Choroid plexus epithelial cell (primary cell): ENCODE measurements at places on chromosomes 1 and 21.

GRCh38 chr1:15941899-15942660 is 33.8 kb downstream of the ZBTB17 start:
- DNase-seq, result no peak

DNA sequence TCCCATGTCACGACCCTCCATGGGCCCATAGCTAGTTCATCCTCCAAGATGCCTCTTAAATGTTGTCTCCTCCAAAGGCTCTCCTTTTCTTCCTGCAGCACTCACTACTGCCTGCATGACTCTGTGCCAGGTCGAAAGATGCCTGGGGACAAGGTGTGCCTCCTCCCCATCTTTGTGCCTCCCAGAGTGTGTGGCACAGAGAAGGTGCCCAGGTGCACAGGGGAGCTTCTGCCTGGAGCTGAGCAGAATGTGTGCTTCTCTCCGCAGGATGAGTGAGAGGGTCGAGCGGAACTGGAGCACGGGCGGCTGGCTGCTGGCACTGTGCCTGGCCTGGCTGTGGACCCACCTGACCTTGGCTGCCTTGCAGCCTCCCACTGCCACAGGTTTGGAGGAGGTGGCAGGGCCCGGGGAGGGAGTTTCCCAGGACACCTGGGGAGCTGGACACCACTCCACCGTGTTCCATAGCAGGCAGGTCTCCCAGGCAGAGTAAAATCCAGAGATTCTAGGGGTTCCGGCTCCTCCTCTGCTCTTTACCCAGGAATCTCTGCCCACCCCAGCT is 6.9 kb upstream of the PPM1J start:
- DNase-seq, result no peak

GRCh38 chr21:34227386-34227852 is 136.4 kb upstream of the KCNE2 start:
- peak; percentile 61 for DNase-seq

- no peak for DNase-seq
These were observed 39.1 kb downstream of the AKNAD1 start for GRCh38 chr1:108817811-108818210.

DNA sequence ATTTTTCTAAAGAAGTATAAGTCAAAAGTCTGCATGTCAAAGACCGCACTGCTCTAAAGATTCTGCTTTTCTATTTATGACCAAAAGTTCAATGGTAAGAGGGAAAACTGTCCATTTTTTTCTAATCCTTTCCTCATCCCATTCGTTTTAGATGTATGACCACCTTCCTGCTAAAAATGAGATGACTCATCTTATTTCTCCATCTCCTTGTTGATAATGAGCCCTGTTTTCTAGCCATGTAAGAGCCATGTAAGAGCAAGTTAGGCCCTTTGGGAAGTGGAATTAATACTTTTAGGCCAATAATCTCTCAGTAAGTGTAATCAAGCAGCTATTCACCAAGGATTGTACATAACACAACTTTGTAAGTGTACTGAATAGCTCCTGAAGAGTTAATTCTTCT is 475.6 kb upstream of the B3GALT2 start:
- DNase-seq, result peak; percentile 32

- peak; percentile 79 for DNase-seq
These were observed 67.6 kb downstream of the MAP3K21 start for GRCh38 chr1:233394860-233395717.

DNA sequence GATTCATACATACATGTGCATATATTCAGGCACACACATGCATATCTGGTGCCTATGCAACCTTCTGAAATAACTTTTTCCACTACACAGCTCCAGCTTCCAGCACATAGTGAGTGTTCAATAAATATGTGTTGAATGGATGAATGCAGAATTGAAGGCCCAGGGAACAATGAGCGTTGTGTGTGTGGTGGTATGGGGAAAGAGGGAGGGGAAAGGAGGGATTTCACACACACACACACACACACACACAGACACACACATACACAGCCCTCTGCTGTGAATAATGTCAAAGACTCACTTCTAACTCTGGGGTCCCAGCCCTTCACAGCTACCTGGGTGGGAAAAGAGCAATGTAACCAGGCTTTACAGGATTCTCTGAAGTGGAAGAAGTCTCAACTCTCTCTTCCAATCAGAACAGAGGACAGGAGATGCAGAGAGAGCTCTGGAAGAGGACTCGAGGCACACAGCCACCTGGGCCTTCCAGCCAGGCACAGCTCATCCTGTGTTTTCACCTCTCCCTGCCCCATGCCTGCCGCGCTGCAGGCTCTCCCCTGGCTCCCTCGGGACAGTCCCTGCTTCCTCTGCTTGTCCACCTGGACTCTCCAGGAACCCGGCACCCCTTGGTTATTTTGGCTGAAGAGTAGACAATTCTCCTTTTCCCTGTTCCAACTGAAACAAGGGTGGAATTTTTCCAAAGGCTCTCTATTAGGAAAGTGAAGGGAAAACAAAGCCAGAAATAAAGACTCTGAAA is 5.4 kb upstream of the IGSF8 start:
- no peak for DNase-seq

DNA sequence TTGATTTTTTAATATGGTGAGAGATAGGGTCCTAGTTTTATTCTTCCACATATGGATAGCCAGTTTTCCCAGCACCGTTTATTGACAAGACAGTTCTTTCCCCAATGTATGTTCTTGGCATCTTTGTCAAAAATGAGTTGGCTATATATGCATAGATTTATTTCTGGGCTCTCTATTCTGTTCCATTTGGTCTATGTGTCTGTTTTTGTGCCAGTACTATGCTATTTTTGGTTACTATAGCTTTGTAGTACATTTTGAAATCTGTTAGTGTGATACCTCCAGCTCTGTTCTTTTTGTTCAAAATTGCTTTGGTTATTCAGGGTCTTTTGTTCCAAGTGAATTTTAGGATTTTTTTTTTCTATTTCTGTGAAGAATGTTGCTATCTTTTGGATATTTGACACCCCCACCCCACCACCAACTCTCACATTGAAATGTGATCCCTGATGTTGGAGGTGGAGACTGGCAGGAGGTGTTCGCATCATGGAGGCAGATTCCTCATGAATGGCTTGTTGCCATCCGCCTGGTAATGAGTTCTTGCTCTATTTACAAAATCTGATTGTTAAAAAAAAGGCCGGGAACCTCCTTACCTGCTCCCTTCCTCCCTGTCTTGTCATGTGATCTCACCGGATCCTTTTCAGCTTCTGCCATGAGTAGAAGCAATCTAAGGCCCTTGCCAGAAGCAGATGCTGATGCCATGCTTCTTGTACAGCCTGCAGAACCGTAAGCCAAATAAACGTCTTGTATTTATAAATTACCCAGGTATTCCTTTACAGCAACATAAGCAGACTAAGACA is 54.8 kb upstream of the KRTAP19-8 start:
- DNase-seq, result no peak

- peak; percentile 47 for DNase-seq
These were observed 31.1 kb downstream of the CD160 start for GRCh38 chr1:145750426-145750825.

- no peak for DNase-seq
These were observed 22.1 kb upstream of the POU2F1 start for GRCh38 chr1:167198518-167199133.

- DNase-seq, result no peak
These were observed 15.1 kb downstream of the THEMIS2 start for GRCh38 chr1:27887215-27888021.

DNA sequence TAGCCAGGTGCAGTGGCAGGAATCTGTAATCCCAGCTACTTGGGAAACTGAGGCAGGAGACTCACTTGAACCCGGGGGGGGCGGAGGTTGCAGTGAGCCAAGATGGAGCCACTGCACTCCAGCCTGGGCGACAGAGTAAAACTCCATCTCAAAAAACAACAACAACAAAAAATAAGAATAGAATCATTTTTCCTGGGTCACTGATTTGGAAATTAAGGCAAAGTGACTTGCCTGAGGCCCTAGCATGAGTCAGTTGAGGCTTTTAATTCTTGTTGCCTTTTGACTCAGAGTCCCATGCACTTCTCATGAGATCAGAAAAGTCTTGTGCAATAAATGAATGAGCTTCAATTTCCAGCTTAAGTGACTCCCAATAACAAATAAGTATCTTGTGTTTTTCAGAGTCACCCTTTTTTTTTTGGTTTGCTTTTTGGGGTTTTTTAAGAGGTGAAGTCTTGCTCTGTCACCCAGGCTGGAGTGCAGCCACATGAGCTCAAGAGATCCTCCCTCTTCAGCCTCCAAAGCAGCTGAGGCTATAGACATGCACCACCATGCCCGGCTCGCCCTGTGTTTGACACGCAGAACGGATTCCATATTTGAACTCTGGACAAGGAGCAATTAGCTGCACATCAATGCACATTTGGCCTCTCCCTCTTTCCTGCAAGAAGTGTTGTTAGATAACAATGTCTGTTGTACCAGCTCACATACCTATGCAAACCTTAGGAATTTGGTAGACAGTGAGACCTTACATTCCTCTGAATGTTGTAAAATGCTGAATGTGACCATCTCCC is 3.4 kb upstream of the PLEKHM2 start:
- DNase-seq, result peak; percentile 95

DNA sequence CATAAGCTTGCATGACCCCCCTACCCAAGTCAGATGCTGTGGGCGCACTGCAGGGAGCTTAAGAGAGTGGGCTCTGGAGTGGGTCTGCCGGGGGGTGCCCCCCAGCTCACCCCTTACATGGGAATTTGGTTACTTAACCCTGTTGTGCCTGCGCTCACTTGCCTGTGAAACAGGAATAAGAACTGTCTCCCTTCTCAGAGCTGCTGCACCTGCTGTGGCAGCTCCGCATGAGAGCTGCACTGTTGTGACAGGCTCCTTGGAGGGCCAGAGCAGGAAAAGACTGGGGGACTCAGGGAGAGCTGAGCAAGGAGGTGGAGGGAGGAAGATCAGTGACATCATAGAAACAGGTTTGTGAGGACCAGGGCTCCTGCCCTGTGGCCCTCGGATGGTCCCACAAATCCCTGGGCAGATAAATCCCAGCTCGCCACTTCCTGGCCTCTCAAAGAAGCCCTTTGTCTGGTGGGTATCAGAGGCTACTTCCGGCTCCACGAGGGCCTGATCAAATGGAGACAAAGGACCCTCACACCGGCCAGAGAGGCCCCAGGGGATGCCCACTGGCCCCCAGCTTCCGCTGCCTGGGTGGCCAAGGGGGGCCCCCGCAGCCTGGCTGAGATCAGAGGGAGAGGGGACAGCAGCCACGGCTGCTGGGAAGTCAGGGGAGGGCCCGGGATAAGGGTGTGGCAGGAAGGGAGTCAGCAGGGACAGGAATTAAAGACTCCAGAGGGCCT is 28.9 kb upstream of the LAPTM5 start:
- DNase-seq, result no peak

- no peak for DNase-seq
These were observed 12.4 kb downstream of the IPO9 start for GRCh38 chr1:201841265-201841912.

DNA sequence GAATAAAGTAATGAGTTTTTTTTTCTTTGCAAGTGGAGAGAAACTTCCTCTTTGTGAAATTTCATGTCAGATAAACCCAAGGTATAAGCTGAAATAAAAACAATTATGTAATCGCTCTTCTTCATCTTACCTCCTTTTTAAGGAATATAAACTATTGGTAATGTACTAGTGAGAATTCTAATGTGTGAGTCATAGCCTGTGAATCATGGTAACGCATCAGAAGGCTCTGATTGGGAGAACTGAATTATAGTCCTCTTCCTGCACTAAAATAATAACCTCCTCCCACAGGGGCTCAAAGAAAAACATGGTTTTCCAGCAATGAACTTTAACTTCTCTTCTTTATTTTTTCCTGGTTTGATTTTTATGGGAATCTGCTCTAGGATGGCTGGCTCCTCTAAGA is 57.1 kb upstream of the COX20 start:
- peak; percentile 81 for DNase-seq

GRCh38 chr21:30847627-30848500 is 18.3 kb upstream of the KRTAP7-1 start:
- DNase-seq, result no peak

DNA sequence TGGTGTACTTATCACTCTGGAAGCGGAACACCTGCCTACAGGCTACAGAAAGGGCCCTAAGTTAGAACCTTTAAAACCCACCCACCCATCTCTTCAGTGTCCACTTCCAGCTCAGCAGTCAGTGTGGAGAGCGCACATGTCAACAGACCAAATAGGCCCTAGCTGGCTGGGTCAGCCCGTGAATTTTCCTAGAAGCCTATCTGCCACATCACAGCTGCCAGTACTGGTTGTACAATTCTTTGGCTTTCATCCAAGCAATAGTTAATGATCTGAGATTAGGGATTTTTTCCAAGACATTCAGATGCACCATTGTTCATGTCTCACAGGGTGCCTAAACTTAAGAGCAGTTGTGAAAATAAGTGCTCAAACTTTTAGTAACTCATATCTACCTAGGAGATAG is 197.1 kb downstream of the KCNK2 start:
- DNase-seq, result no peak

GRCh38 chr1:168161459-168161858 is 17.3 kb upstream of the TIPRL start:
- DNase-seq, result peak; percentile 32

- DNase-seq, result peak; percentile 33
These were observed 26.4 kb downstream of the FNBP1L start for GRCh38 chr1:93474321-93474720.

- DNase-seq, result no peak
These were observed 1.8 kb downstream of the SUMO3 start for GRCh38 chr21:44815852-44816628.

DNA sequence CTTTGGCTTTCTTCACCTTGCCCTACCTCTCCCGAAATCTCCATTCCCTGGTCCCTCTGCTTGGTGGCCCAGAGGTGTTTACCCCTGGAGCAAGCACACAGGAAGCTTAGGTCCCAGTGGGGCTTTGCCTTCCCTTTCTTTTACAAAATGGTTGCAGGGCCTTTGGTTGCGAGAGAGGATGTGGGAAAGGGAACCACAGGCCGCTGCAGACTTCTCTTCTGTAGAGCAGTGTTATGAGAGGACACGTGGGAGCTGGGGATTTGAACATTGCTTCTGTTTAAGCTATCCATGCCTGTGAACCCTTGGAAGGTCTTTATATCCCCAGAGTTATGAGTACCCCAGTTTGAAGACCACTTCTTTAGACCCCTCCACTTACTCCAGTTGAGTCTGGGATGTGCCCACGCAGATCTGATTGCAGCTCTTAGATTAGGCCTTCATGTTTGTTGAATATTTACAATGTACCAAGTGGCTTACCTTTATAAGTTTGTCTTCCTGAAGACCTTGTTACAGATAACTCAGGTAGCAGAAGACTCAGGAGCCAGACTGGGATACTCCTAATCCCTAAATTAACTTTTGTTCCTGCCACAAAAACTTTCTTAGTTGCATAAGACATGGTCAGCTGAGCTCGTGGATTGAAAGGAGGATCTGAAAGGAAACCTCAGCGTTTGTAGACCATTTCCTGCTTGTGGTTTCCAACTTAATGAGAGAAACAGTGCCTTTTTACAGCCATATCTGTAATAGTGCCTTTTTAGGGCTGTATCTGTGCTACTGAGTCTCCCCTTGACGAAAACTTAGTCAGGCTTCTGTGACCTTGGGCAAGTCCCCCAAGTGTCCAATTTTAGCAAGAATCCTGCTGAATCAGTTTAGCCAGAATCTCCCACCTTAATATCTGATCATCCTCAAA is 21.9 kb upstream of the IVNS1ABP start:
- DNase-seq, result peak; percentile 55
